ENCODE measurements at places on chromosomes 13 and 19.
A peak's percentile ranks its signal among the peaks of the same experiment; 100 is the strongest.

DNA sequence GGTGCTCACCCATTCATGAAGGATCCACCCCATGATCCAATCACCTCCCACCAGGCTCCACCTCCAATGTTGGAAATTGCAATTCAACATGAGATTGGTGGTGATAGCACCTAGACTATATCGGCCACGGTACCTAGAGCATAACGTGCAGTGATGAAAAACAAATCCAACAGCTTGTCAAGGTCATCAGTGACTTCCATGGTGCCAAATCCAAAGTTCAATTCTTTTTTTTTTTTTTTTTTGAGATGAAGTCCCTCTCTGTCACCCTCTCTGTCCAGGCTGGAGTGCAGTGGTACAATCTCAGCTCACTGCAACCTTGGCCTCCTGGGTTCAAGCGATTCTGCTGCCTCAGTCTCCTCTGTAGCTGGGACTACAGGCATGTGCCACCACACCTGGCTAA lies 17.1 kb upstream of the ACP7 start:
- DNase-seq: no peak

DNA sequence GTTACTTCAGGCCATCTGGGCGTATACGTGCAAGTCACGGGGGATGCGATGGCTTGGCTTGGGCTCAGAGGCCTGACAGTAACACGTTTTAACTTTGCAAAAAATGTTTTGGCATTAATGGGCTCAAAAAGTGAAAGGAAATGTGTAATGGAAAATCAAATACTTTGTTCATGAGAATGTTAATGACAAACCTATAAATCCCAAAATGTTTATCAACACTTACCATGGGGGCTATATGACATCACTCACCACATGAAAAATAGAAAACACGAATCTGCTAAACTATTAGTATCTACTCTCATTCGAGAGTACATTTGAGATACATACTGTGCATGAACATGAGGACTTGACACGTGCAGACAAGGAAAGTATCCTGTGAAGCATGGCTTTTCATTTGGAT lies 91.7 kb downstream of the FAM216B start:
- DNase-seq: no peak

DNA sequence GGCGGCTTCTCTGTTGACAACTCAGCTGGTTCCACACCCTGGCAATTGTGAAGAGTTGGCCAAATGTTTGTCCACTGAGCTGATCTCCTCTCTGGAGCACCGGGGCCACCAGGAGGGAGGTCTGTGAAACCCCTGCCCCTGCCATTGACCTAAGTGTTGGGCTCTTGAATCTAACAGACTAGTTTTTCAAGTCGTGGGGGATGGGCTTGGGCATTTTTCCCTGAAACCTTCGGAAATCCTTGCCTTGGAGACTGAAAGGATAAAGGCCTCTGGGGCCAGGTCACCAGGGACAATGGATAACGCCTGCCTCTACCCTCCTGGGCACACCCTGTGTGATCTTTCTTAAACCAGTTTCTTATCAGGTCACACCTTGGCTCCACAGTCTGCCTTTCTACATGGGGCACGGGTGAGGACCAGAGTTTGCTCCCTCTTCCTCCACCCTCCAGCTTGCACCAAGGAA lies 881 bp downstream of the GEMIN7 start:
- DNase-seq: peak; percentile 54

GRCh38 chr13:36344173-36344572 lies 2.0 kb downstream of the SPART start:
- no peak for DNase-seq

DNA sequence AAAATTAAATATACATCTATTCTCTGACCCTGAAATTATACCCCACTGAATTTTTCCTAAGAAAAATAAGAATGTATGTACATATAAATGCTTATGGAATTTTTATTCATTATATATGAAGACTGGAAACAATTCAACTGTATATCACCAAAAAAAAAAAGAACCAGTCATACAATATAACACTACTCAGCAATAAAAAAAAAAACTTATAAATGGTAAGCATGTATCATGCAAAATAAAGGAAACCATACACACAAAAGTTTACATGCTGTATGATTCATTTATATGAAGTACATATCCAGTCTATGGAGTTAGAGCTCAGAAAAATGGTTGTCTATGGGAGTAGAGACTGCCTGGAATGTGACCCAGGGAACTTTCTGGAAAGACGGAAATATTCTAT lies 199.4 kb upstream of the MIR17HG start:
- DNase-seq: no peak

GRCh38 chr19:56637976-56638555 lies 4.9 kb upstream of the SMIM17 start:
- peak; percentile 95 for DNase-seq

DNA sequence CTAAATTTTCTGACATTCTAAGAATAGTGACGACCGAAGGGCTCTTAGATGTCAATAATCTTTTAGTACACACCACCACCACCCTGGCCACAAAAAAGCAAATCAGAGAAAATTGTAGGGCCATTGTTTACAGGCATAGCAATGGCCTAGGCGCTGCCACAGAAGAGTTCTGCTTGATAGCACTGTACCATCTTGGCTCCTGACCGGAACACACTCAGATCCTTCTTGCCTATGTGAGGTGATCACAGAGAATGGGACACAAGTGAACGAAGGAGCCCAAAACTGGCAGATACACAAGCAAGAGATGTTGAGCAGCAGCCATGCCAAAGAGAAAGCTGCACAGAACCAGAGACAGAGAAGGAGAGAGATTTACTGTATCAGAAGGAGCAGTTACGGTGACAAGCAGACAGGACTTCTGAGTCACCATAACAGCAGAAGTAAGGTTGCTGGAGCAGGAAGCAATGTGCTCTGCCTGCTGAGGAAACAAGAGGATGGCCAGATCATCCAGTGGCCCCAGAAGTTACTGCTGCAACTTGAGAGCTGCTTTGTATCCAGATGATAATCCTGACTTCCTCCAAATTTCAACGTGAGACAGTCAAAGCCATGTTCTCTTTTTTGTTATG lies 105.2 kb downstream of the SLITRK6 start:
- DNase-seq: no peak

- DNase-seq: no peak
These were observed 79.3 kb downstream of the PTPRS start for GRCh38 chr19:5261156-5261890.

DNA sequence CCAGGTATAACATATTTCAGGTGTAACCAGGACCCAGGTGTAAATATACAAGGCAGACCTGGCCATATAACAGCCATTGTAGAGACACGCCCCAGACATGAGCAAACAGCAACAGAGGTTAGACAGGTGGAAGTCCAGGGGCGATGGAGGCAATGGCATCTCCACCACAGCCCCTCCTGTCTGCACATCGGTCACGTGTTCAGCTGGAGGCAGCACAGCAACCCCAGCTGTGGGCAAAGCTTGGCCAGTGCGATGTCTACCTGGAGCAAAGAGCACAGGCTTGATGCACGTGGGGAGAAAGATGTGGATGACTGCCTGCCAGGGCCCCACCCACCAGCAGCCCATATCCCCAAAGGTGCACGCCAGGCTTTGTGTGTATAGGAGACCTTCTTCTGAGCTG lies 4.4 kb downstream of the CYP4F2 start:
- DNase-seq: no peak
